ENCODE measurements at places on chromosomes 13 and 19.

- DNase-seq = peak; percentile 81
These were observed 12.8 kb downstream of the COL4A1 start for GRCh38 chr13:110294146-110294545.

- DNase-seq = no peak
These were observed 5.8 kb downstream of the SSBP4 start for GRCh38 chr19:18424890-18425514.

- no peak for DNase-seq
These were observed 224.1 kb downstream of the ZNF536 start for GRCh38 chr19:30596268-30596667.

DNA sequence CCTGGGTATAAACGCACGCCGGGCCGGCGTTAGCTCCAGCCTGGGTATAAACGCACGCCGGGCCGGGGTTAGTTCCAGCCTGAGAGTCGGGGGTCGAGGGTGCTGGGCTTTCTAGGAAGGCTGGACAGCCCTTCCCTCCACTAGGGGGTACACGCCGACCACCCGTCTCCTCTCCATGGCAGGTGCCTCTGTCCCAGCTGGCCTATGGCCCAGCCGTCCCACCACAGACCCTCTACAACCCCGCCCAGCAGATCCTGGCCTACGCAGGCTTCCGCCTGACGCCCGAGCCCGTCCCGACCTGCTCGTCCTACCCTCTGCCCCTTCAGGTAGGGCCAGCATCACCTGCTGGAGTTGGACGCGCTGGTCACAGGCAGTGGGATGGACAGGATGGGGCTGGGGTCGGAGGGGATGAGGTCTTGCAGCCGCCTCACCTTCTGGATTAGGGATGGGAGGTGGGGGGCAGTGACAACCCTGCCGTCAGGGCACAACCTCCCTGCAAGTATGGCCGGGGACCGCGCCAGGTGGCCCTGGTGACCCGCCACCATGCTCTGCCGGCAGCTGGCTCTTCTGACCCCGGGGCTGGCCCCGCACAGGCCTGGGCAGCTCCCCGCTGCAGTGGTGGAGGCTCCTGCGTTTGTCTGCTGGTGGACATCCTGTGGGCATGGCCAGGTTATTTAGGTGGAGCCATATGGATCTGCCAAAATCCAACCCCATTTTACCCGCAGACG, 45.8 kb downstream of the TMEM255B start:
- no peak for DNase-seq

GRCh38 chr13:73825143-73825542, 309.1 kb downstream of the KLF12 start:
- DNase-seq = no peak

DNA sequence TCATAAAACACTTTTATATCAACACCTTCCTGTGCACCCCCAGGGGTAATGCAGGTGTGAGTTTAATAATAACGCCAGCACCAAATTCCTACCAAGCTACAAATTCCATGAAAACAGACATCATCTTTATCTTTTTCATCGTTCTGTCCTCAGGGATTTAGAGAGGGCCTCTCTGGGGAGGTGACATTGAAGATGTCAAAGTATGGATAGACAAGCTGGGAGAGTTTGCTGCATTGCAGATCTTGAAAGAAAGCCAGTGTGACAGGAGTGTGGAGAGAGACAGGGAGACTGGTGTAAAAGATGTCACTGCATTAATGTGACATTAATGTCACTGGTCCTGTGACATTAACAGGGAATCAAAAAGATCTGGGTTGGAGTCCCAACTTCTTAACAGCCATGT, 10.1 kb downstream of the CACNG6 start:
- no peak for DNase-seq

DNA sequence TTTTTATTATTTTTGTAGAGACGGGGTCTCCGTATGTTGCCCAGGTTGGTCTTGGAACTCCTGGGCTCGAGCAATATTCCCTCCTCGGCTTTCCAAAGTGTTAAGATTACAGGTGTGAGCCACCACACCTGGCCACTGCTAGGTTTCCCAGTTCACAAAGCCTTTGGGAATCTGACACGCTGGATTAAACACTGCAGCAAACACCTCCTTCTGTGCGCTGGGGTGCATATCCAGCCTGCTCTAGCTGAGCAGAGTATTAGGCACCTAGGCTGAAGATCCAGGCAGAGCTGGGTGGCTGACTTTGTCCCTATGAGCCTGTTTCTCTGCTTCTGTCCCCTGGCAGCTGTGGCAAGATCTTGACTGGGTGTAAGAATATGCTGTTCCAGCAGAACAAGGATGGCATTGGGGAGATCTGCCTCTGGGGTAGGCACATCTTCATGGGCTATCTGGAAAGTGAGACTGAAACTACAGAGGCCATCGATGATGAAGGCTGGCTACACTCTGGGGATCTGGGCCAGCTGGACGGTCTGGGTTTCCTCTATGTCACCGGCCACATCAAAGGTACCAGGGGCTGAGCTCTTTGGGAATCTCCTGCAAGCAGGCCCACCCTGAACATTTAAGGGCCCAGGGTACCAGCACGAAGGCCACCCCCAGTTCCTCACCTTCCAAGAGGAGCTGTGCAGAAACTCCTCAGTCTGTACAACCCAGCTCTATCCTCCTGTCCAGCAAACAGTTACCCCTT, 49.8 kb downstream of the ACSBG2 start:
- DNase-seq = no peak

DNA sequence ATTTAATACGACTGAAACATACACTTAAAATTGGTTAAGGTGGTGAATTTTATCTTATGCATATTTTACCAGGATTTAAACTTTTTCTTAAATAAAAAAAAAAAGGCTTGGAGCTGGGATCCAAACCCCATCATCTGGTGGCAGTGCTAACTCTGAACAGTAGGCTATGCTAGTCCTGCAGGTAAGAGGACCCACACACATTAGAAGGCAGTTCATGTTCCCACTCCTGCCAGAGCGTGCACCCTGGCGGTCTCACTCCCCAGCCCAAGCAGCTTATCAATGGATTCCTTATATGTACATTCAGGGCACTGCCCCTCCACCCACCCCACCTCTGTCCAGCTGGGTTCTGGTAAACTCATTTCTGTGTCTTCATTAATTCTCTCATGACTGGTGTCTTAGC, 31.3 kb upstream of the CEBPA start:
- DNase-seq = no peak

DNA sequence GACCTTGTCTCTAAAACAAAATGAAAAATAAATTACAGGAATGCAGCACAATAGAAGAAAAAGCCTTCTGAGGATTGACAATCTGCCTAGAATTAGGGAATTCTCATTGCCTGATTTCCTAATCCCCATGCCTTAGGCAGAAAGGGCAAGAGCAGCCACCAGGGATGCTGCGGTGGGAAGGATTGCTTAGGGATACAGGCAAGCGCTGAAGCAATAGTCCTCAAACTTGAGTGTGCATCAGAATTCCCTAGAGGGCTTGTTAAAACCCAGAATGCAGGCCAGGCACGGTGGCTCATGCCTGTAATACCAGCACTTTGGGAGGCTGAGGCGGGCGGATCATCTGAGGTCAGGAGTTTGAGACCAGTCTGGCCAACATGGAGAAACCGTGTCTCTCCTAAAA, 1.0 kb upstream of the OR7C2 start:
- no peak for DNase-seq

DNA sequence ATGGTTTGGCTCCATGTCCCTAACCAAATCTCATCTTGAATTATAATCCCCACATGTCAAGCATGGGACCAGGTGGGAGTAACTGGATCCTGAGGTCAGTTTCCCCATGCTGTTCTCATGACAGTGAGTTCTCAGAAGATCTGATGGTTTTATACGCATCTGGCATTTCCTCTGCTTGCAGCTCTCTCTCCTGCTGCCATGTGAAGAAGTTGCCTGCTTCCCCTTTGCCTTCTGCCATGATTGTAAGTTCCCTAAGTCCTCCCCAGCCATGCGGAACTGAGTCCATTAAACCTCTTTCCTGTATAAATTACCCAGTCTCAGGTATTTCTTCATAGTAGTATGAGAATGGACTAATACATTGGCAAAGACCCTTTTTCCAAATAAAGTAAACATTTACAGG, 96.8 kb downstream of the TSHZ3 start:
- DNase-seq = no peak

DNA sequence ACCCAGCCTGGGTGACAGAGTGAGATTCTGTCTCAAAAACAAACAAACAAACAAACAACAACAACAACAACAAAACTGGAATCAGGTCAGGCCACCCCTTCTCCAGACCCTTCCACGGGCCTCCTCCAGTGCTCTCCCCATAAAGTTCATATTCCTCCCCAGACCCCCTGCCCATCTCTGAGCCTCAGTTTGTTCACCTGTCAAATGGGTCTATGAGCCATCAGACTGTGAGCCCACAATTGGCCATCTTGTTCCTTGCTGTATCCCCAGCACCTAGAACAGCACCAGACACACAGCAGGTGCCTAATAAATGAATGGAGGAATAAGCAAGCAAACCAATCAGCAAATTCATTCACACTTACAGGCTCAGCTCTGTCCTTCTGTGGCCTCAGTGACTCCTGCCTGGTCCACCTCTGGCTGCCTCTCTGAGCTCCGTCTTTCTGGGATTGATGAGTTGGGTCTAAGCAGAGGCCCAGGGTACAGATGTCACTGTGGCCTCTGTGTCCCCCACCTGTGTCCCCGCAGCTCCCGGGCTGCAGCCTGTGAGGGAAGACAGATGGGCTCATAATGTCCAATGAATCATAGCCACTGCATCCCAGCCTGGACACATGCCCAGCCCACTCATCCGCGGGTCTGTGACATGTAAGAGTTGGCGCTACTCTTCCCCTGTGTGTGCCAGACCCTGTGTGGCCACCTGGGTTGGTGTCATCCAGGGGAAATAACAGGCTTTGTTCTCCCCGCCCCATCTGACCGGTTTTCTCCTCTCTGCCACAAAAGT, 19.6 kb upstream of the PTPRS start:
- no peak for DNase-seq

DNA sequence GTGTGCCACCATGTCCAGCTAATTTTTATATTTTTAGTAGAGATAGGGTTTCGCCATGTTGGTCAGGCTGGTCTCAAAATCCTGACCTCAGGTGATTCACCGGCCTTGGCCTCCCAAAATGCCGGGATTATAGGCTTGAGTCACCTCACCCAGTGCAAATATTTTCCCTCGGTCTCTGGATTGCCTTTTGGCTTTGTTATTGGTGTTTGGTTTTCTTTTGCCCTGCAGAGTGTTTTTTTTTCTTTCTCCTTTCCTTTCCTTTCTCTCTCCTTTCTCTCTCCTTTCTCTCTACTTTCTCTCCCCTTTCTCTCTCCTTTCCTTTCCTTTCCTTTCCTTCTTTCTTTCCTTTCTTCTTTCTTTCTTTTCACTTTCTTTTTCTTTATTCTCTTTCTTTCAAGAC, 33.2 kb downstream of the KDM4B start:
- DNase-seq = peak; percentile 56

DNA sequence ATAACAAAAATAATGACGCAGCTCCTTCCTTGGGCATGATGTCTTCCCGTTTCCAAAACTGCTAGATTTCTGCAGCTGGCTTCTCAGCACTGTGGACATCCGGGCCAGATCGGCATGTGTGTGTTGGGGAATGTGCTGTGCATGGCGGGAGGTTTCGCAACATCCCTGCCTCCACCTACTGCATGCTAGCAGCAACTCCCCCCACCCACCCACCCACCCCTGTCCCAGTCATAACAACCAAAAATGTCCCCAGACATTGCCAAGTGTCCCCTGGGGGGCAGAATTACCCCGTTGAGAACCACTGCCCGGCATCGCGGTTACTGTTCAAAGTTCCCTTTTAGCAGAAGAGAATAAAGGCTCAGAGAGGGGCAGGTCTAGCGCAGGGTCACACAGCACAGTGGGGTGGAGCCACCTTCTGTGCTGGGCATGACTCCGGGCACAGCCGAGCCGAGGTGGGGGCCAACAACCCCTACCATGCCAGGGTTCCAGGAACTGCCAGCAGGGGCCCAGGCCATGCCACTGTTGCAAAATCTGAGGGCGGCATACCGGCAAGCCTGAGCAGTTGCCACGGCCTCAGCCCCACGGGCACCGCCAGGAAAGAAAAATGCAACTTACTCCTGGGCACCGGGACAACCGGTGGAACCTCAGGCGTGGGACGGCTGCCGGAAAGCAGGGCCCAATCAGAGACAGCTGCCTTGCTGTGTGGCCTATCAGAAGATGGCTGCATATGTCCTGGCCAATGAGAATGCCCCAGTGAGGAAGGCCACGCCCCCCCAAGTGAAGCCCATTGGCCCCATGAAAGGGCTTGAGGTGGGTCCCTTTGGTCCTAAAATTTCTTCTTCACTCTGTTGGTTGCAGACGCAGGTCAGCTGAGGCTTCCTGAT, 22.5 kb upstream of the NFIC start:
- DNase-seq = peak; percentile 98
